Thoracic aorta (tissue), 2 donors: ENCODE measurements at places on chromosomes 1 and 21. TPM values are rescaled to one million over a fixed set of nuclear protein-coding genes. Genes with fewer than 3 reads are reported as not detected.

IVL gene
- 0.27 TPM for total RNA-seq

FMO2 gene
- total RNA-seq, result 375 TPM

GRCh38 chr1:213669964-213670691 is 317.6 kb upstream of the PROX1 start:
- DNase-seq, result no peak

KCND3 gene
- 12.3 TPM for total RNA-seq

GRCh38 chr1:33323663-33324477 is 3.0 kb upstream of the A3GALT2 start:
- no peak for DNase-seq
